Amniotic epithelial cell (primary cell): ENCODE measurements at places on chromosomes 5 and 9.

DNA sequence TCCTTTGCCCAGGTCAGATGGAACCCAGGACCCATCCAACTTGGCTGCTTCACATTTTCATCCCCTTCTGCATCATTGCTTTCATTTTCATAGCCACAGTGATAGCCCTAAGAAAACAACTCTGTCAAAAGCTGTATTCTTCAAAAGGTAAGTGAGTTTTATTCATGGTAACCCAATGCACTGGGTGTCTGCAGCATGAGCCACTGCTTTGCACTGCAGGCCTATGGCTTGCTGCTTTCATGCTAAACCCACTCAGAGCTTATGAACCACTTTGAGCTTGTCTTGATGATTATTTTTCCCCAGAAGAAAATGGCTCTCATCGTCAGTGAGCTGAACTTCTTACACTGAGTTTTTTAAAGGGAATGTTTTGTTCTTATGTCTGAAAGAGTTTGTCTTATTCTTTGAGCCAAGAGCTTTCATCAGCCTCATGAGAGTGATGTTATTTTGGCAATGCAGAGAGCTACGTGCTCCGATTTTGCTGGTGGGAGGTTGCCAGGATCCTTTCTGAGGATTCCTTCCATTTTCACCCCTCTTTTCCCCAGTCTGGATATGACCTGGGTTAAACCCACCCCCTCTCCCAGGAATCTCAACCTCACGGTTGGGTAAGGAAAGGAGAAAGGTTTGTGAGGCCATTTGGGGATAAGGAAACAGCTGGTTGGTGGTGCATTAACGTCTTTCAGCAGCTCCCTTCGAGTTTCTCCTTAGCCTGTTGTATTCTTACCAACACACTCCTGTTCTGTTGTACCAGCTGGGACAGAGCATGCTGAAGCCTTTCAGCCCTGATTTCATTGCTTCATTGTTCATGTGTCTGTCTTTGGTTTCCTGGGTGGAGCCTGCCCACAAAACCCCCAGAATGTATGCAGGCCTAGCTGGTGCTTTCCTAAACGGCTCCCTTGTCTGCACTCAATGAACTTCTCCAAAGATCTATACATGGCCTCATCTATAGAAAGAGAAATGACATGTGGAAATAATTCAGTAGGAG is 47.6 kb downstream of the PDCD1LG2 start:
- DNase-seq: no peak

- DNase-seq: no peak
Observed at GRCh38 chr5:72126796-72127195, 19.5 kb downstream of the MAP1B start.

- DNase-seq: no peak
Observed at GRCh38 chr5:117065161-117065560, 490.5 kb upstream of the SEMA6A start.

GRCh38 chr9:95189251-95190098 is 128.0 kb downstream of the FANCC start:
- DNase-seq: peak; percentile 81

DNA sequence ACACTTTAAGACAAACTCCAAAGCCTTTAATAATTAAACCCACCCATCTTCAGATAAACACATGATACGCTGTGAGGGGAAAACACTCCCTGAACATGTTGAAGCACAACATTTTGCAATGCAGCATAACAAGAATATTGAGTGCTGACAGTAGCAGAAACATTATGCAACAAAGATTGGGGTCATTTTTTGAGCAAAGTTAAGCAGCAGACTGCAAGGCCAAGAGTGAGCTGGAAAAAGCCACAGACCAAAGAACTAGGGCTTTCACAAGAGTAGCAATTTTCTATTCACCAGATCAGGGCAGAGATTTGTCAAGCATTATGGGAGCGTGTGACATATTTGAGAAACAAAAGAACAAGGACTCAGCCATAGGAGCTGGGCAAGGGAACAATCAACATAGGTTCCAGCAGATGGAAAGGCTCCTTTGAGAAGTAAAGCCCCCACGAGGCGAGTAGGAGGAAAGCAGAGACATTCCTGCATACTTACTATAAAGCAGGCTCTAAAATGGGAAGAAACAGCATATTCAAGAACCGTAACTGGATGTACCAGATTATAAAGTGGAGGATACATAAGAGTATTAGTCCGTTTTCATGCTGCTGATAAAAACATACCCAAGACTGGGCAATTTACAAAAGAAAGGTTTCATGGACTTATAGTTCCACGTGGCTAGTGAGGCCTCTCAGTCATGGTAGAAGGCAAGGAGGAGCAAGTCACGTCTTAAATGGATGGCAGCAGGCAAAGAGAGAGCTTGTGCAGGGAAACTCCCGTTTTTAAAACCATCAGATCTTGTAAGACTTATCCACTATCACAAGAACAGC is 4.8 kb upstream of the TTC23L start:
- peak; percentile 95 for DNase-seq

GRCh38 chr9:13607481-13608441 is 328.3 kb upstream of the MPDZ start:
- no peak for DNase-seq

- DNase-seq: peak; percentile 36
Observed at GRCh38 chr9:115400796-115401195, 282.8 kb upstream of the TNC start.

GRCh38 chr5:154647114-154647760 is 107.9 kb upstream of the LARP1 start:
- peak; percentile 78 for DNase-seq

- DNase-seq: peak; percentile 46
Observed at GRCh38 chr5:35213608-35214007, 16.7 kb downstream of the PRLR start.

- DNase-seq: no peak
Observed at GRCh38 chr9:125258832-125259534, 2.6 kb upstream of the GAPVD1 start.

DNA sequence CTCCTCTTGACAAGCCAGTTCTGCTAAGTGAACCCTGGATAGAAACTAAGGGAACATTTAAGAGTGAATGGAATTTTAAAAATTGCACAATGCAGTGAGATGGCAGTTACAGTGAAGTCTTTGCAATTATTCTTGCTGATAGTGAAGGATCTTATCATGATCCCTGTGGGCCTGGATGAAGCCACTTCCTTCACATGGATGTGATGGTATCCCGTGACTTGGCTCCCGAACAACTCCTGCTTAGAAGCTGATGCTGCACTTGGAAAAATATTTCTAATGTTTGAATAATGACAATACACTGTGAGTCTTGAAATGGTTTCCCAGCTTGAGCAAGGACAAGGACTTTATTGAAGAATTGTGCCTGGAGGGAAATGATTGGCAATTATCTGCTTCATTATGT is 49.2 kb upstream of the NTRK2 start:
- no peak for DNase-seq

- no peak for DNase-seq
Observed at GRCh38 chr9:137076636-137077009, 694 bp upstream of the UAP1L1 start.

DNA sequence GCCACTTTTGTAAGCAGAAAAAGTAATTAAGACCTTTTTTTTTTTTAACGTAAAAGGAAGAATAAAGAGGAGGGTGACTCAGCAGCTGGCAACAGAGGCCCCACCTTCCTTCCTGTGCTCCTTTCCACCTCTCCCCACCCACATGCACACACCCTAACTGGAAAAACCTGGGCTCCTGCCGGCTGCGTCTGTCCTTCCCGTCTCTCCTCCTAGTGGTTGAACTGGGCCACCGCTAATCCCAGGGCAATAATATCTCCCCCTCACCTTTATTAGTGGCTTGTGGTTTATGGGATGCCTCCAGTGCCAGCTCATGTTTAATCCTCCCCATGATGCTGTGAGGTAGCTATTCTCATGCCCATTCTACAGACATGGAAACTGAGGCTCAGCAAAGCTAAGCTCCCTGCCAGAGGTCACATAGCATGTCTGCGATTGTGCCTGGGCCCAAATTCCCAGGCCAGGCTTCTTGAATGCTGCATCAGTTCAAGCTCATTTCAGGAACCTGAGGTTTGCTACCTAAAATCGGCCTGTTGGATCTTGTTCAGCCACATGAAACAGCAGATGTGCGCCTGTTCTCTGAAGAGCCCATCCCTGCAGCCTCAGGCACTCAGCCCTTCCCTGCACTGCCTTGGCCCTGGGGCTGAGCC is 60.9 kb upstream of the IL17B start:
- peak; percentile 59 for DNase-seq

DNA sequence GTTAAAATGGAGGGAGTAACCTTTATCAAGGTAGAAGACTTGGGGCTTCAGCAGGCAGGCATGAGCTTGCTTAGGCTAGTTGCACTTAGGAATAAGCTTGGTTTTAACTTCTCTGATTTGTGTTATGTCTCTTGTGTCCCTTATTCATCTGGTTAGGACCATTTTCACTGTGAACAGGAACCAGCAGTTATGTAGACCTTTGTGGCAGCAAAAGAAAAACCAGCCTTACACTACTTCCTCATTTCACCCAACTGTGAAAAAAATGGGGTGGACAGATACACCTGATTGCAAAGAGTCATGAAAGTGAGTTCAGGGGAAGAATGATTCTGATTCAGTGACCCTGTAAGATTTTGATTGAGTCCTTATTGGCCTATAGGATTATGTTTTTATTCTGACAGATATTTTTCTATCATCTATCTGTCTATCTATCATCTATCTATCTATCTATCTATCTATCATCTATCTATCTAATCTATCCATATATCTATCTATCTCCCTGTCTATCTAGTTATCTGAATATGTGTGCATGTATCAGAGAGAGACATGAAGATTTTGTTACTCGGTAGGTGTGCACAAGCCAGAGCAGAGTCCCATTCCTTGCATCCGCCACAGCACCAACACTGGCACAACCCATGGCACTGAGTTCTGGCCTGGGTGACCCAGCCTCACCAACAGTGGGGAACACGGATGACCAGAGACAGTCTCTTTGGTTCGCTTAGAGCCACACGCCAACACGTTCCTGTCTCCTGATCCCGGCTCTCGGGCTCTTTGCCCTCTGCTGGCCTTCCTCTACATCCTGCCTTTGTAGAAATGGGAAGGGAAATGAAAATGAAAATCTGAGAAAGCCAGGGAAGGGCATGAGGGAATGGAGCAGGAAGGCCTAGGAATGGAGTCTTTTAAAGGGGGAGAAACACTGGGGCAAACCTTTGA is 1.3 kb upstream of the ZNF366 start:
- no peak for DNase-seq

GRCh38 chr9:114407889-114408288 is 20.1 kb upstream of the AKNA start:
- DNase-seq: no peak

GRCh38 chr5:67144183-67144639 is 52.4 kb downstream of the CD180 start:
- DNase-seq: no peak

GRCh38 chr9:7405924-7406604 is 393.5 kb downstream of the DMAC1 start:
- DNase-seq: no peak

DNA sequence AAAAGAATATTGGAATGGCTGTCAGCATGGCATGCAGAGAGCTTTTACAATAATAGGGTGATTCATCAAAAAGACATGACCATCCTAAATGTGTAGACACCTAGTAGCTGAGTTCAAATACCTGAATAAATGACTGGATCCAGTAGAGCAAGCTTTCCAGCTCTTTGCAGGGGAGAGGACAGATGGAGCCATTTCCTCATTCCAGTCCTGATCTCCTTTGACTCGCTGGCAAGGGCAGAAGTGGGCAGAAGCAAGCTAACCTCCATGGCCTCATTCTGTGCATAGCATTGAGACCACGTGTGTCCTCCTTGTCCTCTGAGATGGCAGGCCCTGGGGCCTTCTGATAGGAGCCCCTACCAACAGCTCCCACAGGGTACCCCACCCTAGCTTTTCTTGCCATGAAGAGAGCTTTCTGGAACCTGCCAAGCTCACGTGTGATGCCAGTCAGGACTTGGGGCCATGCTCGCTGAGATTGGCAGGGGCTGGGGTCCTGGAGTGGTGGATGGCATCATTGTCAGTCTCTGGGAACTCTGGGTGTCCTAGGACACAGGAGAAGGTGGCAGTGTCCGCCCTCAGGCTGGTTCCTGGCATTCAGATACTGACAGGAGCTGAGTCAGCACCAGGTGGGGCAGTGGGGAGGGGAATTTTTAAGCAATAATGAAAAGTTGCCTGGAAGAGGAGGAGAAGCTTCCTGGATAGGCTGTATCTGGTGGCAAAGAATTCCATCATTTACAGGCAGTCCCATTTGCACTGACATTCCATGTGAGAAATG is 33.6 kb downstream of the WWC1 start:
- no peak for DNase-seq

DNA sequence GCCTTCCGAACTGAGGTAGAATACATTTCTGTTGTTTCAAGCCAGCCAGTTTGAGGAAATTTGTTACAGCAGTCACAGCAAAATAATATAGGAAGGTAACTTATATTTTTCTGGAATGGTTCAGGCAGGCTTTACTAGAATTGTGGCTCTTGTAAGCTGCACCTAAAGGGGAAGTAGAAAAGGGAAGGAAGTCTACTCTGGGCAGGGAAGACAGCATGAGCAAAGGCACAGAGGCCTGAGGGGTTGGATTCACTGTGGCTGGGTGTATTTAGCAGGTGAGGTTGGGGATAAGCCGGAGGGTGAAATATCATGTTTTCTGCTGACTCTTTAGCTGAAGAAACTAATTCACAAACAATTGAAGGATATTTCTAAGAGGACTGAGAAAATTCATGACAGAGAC is 183.5 kb downstream of the GAS1 start:
- no peak for DNase-seq

GRCh38 chr5:57778501-57779091 is 296.0 kb upstream of the ACTBL2 start:
- DNase-seq: peak; percentile 87

DNA sequence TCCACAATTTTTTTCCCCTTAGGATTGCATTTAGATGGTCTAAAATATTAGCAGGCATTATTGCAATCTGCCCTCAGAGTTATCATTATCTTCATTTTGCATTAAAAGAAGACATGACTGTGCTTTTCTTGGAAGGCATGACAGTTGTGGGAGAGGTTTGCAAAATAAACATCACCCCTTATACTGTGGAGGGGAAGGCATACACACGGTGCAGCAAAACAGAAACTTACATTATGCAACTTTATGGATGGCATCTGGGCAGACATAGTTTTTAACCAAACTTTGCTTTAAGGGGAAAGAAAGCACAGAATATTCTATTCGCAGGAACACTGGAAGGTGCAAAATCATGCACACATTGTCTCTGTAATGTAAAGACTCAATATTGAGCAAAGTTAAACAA is 505.8 kb upstream of the ADAMTS16 start:
- DNase-seq: no peak

- no peak for DNase-seq
Observed at GRCh38 chr9:114289106-114289505, 33.8 kb upstream of the ORM1 start.

GRCh38 chr5:91382530-91383026 is 539 bp downstream of the ARRDC3 start:
- DNase-seq: peak; percentile 51

GRCh38 chr9:87657190-87657589 is 68.7 kb upstream of the CTSL start:
- peak; percentile 57 for DNase-seq
